ENCODE measurements at places on chromosomes 1 and 21.

DNA sequence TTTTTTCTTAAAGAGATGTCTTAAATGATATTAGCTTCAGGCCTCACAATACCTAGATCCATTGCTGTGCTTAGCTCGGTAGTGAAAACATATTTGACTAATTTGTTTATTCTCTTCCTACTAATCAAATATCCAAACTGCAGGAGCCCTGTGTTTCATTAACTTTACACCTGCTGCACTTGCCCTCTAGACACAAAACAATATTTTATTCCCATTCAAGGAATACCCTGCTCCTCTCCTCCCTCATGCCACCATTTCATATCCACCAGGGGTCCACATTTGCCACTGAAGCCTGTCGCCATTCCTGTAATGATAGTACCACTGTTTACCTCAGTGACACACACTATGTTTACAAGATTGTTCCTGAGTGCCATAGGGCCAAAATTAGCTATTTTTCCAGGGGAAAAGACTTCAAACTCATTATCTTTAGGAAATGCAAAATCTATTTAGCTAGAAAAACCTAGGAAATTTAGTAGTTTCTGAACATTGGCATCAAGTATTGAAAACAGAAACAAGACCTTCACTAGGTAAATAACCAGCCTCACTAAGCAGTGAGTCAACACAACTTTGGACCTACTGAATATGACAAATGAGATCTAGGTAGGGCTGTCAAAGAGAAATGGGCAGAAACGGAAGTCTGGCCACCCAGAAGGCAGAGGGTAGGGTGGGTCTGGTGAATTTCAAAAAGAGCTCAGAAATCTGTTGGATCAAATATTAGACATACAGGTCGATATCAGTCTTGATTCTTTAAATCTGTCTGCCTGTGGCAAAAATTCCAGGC, 134.6 kb upstream of the KCNK1 start:
- no peak for DNase-seq

GRCh38 chr1:94067196-94067595, 53.8 kb downstream of the ABCA4 start:
- no peak for DNase-seq

DNA sequence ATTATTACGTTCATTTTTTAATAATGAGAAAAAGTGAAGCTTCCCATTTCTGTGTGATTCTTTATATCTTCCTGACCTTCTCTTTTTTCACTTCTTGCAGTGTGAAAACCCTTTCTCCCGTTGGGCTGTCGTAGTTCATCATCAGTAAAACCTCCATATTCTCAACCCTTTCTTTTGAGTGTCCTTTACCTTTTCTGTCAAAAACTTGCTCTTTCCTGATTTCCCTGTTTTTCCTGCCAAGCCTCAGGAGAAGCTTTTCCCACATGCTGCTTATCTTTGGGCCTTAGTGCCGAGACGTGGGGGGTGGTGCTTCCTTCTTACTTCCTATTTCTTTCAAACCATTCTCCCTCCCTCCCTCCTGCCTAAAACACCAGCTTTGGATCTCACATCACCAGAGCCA, 46.1 kb downstream of the UCK2 start:
- no peak for DNase-seq

DNA sequence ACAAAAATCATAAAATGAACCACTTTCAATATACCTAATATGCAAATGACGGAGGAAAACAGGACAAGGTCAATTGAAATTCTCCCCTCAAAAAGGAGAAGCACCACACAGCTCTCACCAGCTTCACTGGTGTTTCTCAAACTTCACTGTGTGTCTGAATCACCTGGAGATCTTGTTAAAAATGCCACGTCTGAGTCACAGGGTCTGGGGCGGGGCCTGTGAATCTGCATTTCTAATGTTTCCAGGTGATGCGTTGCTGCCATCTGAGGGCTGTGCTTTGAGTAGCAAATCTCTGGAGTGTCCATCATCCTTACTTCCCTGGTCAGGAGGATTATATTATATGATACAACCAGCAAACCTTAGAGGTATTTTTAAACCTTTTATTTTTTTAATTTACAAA, 9.0 kb downstream of the CLDN19 start:
- peak; percentile 27 for DNase-seq

DNA sequence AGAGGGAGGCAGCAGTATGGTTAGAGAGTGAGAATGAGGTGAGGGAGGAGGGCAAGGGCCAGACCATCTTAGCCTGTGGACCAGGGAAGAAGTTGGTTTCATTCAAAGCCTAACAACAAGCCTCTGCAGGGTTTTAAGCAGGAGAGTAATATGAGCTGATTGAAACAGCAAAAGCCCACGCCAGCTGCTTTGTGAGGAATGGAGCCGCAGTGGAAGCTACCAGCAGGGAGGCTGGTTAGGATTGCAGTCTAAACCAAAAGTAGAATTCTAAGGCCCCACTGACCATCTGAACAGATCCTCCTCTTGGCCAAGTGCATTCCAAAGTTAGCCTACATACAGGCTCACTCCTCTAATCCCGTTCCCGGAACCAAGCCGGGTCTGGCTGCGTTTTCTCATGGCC, 44.8 kb downstream of the OLFML3 start:
- DNase-seq: no peak

DNA sequence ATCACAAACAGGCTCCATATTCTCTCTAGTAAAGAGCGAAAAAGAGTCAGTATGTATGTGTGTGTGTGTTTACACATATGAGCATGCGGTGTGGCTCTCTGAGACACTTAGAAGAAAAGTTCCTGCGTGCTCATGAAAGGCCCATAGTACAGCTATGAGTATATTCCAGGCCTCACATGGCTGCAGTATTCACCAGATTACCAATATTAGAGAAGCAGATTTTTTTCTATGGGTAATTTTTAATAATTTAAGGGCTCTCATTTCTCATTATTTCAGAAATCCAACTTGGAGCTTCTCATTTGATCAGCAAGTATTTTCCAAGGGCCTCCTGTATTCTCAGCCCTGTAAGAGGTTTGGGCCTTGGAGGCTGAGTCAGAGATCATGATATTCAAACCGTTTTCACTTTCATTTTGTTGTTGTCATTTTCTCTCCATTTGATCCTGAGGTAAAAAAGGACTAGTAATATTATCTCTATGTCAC, 232.9 kb upstream of the SGIP1 start:
- DNase-seq: peak; percentile 19

DNA sequence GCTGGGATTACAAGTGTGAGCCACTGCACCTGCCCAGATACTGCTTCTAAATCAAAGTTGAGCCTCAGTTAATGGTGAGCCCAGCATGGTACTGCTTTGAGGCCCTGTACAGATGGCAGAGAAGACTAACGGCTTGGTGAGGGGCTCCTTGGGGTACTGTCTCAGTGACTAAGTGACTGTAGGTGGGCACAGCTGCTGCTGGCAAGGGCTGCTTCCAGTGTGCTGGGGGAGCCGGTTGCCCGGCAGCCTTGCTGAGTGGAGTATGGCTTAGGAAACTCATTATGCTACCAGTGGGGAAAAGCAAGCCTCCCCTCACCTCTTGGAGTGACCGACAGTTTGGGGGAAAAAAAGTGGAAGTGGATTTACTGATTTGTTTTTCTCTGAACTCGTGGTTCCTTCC, 23.6 kb upstream of the ARHGEF10L start:
- DNase-seq: no peak

- DNase-seq: no peak
Measured at GRCh38 chr1:167328816-167329483, 108.3 kb downstream of the POU2F1 start.

- DNase-seq: no peak
Measured at GRCh38 chr1:202680586-202681352, 29.5 kb downstream of the SYT2 start.

- no peak for DNase-seq
Measured at GRCh38 chr1:95699149-95699953, 465.3 kb downstream of the RWDD3 start.

GRCh38 chr21:43771199-43771675, 4.9 kb downstream of the CSTB start:
- no peak for DNase-seq

DNA sequence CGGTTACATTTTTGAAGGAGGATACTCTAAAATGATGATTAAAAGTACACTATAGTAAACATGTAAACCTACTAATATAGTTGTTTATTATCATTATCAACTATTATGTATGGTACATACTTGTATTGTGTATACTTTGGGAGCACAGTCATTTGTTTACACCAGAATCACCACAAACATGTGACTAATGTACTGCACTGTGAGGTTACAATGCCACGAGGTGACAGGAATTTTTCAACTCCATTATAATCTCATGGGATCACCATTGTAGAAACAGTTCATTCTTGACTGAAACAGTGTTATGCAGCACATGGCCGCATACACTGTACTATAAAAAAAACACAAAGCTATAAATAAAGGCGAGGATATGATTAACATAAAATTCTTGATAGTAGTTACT, 44.3 kb downstream of the GPATCH2 start:
- no peak for DNase-seq

- DNase-seq: peak; percentile 65
Measured at GRCh38 chr1:209652873-209653401, 712 bp upstream of the LAMB3 start.

GRCh38 chr1:12251442-12251841, 21.6 kb downstream of the VPS13D start:
- DNase-seq: no peak

- no peak for DNase-seq
Measured at GRCh38 chr21:32377991-32378390, 14.8 kb downstream of the URB1 start.

DNA sequence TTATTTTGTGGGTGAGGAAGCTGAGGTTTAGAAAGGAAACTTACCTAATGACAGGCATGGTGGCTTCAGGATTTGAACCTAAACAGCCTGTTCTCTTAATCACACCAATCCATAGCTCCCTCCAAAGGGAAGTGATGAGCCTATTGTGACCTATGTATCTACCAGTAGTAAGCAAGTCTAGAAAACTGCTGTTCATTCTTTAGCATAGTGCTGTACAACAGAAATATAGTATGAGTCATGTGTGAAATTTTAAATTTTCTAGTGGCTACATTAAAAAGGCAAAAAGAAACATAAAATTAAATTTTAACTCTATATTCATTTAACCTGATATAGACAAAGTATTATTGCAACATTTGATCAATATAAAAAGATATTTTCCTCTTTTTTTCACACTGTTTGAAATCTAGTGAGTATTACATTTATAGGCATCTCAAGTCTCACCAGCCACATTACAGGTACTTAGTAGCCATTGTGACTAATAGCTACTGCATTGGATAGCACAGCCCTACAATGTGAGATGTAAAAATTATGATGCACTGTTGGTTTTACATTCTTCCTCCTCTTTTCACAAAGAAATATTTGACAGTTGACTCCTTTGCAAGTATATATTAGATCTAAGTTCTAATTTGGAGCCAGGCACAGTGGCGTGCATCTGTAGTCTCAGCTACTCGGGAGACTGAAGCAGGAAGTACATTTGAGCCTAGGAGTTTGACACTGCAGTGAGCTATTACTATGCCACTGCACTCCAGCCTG, 16.6 kb downstream of the IPO9 start:
- DNase-seq: no peak

- DNase-seq: no peak
Measured at GRCh38 chr1:29333008-29333407, 96.7 kb downstream of the PTPRU start.

DNA sequence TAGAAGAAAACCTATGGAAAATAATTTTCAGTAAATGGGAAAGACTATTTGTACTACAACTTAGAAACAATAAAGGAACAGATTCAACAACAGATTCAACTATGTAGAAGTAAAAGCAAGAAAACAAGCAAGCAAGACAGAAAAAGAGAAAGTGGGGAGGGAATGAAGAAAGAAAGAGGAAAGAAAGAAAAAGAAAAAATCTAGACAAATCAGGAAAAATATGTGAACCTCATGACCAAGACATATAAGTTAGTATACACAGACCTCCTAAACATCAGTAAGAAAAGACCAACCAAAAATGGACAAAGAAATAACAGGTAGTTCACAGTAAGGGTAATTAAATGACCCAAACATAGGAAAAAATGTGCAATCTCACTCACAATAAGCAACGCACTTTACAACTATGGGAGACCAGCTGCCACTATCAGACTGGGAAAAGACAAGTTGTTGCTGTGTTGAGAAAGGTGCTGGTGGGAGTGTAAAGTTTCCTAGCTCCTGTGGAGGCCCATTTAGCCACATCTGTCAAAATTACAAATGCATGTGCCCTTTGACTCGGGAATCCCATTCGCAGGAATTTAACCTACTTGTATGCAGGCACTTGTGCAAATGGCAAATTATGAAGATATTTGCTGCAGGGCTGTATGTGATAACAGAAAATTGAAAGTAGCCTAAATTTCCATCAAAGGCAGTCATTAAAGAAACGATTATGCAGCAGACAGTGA, 13.9 kb upstream of the MAP3K21 start:
- DNase-seq: no peak

GRCh38 chr1:167244244-167244643, 23.6 kb downstream of the POU2F1 start:
- DNase-seq: no peak

- DNase-seq: no peak
Measured at GRCh38 chr1:31467005-31467674, 54.1 kb downstream of the SERINC2 start.

DNA sequence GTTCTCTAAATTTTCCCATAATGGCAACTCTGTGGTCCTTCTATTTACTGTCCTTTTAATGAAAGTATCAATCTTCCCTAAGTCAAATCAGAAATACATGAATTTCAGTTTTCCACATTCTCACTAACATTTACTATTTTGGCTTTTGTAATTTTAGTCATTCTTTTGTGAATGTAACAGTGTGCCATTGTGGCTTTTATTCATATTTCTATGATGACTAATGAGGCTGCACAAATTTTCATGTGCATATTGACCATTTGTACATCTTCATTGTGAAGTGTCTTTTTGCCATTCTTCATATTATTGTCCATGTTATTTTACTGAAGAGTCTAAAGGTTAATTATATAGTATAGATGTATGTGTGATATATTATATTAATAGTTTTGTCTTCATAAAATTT, 431.0 kb upstream of the BRINP3 start:
- no peak for DNase-seq

GRCh38 chr21:37339552-37339939, 27.0 kb upstream of the DYRK1A start:
- DNase-seq: no peak

GRCh38 chr1:47257224-47257623, 25.2 kb upstream of the TAL1 start:
- no peak for DNase-seq

Measured in stimulated activated CD4-positive, alpha-beta T cell treated with anti-CD3 and anti-CD28 coated beads, TNF-alpha, amount 100 ng/mL, for 24 hours (primary cell).